ENCODE measurements at places on chromosomes 11 and 22. TPM values are rescaled to one million over a fixed set of nuclear protein-coding genes. Genes with fewer than 3 reads are reported as not detected.

TSSK2 gene
- not detected for total RNA-seq

DNA sequence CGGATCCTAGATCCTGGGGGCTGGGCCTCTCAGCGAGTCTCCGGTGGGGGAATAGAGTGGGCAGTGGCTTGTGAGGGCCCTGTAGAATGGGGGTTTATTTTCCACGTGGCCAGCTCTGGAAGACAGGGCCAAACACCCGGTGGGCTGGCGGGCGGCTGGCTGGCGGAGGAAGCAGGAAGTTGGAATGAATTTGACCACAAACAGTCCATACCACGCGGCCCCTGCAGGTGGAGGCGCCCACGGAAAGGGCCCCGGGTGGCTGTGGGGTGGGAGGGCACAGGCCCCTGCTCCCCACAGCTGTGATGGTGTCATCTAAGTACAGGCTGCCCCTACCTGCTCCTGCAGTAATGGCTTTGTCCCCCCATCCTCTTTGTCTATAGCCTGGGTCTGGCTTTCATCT lies 15.1 kb downstream of the MCAT start:
- H3K4me1 ChIP-seq, result peaks cover 62% of the 10 kb centered on the region
- H3K27me3 ChIP-seq, result no peaks in the 10 kb centered on the region
- peak; percentile 30 for DNase-seq
- H3K4me3 ChIP-seq, result peak overlapping the region; percentile 31

DNA sequence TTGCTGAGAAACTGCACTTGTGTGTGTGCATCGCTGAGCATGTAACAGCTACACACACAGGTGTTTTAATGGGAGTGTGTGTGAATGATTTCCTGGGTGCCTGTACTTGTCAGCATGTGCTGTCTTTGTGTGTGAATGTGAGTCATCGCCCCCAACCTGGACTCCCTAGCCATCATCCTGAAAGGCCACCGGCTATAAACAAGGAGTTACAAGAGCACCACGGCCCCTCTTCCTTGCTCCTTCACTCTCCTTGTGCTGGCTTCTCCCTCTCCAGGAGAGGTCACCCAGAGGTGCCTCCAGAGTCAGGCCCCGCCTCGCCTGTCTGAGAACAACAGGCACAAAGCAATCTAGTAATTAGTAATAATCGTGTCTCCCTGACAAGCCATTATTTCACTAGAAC lies 419.2 kb downstream of the BUD13 start:
- no peak overlapping the region for H3K4me3 ChIP-seq
- no peak for DNase-seq
- H3K27ac ChIP-seq, result no peak overlapping the region
- H3K36me3 ChIP-seq, result no peaks in the 10 kb centered on the region
- H3K27me3 ChIP-seq, result peaks cover 10% of the 10 kb centered on the region

GRCh38 chr11:17931595-17931994 lies 81.3 kb downstream of the SERGEF start:
- DNase-seq, result no peak
- no peaks in the 10 kb centered on the region for H3K27me3 ChIP-seq

SLC22A9 gene
- total RNA-seq, result not detected

- peaks cover 3% of the 10 kb centered on the region for H3K4me1 ChIP-seq
- peak overlapping the region; percentile 5 for H3K4me3 ChIP-seq
- no peaks in the 10 kb centered on the region for H3K27me3 ChIP-seq
- peak; percentile 47 for DNase-seq
- H3K36me3 ChIP-seq, result no peaks in the 10 kb centered on the region
- H3K27ac ChIP-seq, result no peak overlapping the region
These were observed 3.3 kb upstream of the RAG1 start for GRCh38 chr11:36564376-36565030.

DNA sequence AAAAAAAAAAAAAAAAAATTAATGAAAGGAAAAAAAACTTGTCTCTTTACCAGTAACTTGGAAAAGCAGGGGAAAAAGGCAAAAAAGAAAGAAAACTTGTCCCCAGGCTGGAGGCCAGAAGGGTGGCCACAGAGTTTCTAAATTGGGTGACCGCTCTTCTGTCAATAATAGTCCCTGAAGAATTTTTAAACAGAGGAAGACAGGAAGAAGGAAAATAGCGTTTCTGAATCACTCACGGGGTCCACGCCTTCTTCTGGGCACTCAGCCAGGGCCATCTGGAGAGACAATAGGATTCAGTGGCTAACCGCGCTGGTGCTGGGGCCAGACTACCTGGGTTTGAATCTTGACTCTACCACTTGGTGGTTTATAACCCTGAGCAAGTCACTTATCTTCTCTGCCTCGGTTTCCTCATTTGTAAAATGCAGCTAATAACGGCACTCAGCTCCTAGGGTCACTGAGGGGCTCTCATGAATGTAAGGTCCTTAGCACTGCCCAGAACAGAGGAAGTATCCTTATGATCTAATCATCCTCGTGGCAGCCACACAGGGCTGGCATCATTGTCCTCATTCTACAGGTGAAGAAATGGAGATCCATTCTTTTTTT lies 7.0 kb downstream of the C11orf86 start:
- no peaks in the 10 kb centered on the region for H3K36me3 ChIP-seq
- H3K4me1 ChIP-seq, result peaks cover 11% of the 10 kb centered on the region
- H3K27ac ChIP-seq, result no peak overlapping the region
- DNase-seq, result peak; percentile 89
- no peak overlapping the region for H3K4me3 ChIP-seq

GRCh38 chr11:75474878-75475766 lies 42.1 kb upstream of the KLHL35 start:
- no peaks in the 10 kb centered on the region for H3K27me3 ChIP-seq
- DNase-seq, result peak; percentile 46
- H3K4me3 ChIP-seq, result no peak overlapping the region
- H3K36me3 ChIP-seq, result no peaks in the 10 kb centered on the region

- H3K27ac ChIP-seq, result peak overlapping the region; percentile 41
- no peaks in the 10 kb centered on the region for H3K36me3 ChIP-seq
These were observed 119.2 kb downstream of the ME3 start for GRCh38 chr11:86553265-86553664.

DNA sequence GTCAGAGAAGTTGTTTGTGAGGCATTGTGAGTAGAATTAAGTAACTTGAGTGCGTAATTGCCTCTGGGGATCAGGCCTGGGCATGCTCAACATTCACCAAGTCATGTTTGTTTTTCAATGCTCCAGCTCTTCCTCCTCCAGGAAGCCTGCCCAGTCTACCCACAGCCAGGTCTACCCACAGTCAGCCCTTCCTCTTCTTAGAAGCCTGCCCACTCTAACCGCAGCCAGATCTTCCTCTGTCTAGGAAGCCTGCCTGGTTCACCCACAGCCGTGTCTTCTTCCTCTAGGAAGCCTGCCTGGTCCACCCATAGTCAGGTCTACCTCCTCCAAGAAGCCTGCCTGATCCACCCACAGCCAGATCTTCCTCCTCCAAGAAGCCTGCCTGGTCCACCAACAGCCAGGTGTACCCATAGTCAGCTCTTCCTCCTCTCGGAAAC lies 25.0 kb downstream of the LRP5 start:
- DNase-seq, result no peak
- H3K27me3 ChIP-seq, result no peaks in the 10 kb centered on the region
- no peak overlapping the region for H3K4me3 ChIP-seq
- H3K4me1 ChIP-seq, result peaks cover 53% of the 10 kb centered on the region

CD6 gene
- total RNA-seq, result 1.9 TPM

GRCh38 chr11:114215428-114215827 lies 80.8 kb upstream of the NNMT start:
- H3K27me3 ChIP-seq, result no peaks in the 10 kb centered on the region
- H3K4me3 ChIP-seq, result no peak overlapping the region
- no peak overlapping the region for H3K27ac ChIP-seq
- peaks cover 16% of the 10 kb centered on the region for H3K4me1 ChIP-seq

DNA sequence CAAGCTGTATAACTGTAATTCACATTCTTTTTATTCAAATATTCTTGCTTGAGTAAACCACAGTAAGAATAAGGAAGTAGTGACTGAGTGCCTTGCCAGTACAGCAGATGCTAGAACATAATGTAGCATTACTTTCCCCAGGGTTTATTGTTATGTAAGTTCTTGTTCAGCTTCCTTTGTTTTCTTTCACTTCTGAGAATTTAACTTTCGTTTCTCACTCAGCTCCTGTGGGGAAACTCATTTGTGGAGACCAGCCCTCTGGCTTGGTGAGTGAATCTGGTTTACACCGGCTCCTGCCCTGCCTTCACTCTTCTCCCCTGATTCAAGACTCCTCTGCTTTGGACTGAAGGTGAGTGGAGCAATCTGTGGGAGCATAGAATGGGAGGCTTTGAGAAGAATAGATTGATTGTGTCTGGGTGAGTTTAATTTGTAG lies at the start of gene TRIM22:
TRIM22 (plus strand) TSS at position 240 of the 433 bp plus-strand sequence. CDS start 6,443 bp downstream, outside the sequence.
- no peaks in the 10 kb centered on the region for H3K27me3 ChIP-seq
- H3K27ac ChIP-seq, result peak within 1 kb of the TSS; percentile 85
- peak; percentile 50 for DNase-seq
- no peaks in the 10 kb centered on the region for H3K36me3 ChIP-seq
- H3K4me3 ChIP-seq, result peak within 1 kb of the TSS; percentile 33

- H3K27me3 ChIP-seq, result no peaks in the 10 kb centered on the region
- H3K36me3 ChIP-seq, result no peaks in the 10 kb centered on the region
- no peak for DNase-seq
- H3K4me3 ChIP-seq, result no peak overlapping the region
- H3K4me1 ChIP-seq, result no peaks in the 10 kb centered on the region
These were observed 288.8 kb upstream of the C11orf87 start for GRCh38 chr11:109133159-109133558.

PSMD13 gene
- 23.2 TPM for total RNA-seq

WT1 gene
- 0.95 TPM for total RNA-seq

DNA sequence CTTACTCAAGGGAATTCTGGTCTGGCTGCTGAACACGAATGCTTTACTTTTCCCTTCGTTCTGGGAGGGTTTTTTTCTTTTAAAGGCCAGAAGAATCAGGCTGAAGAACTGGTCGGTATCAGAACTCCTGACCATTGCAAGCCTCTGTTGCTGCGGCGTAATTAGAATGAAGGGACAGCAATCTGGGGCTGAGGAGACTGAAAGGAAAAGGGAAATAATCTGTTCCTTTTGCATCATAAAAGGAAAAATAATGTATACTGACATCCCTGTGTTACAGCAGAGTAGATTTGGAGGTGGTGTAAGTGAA lies 670 bp downstream of the SC5D start:
- no peak for DNase-seq
- no peaks in the 10 kb centered on the region for H3K27me3 ChIP-seq
- no peaks in the 10 kb centered on the region for H3K36me3 ChIP-seq
- H3K27ac ChIP-seq, result peak overlapping the region; percentile 92

DCPS gene
- total RNA-seq, result 12.2 TPM

- no peak overlapping the region for H3K27ac ChIP-seq
- H3K36me3 ChIP-seq, result no peaks in the 10 kb centered on the region
- no peak overlapping the region for H3K4me3 ChIP-seq
- no peaks in the 10 kb centered on the region for H3K27me3 ChIP-seq
These were observed 2.4 kb downstream of the SLC5A12 start for GRCh38 chr11:26719289-26719973.

- H3K36me3 ChIP-seq, result no peaks in the 10 kb centered on the region
- H3K4me3 ChIP-seq, result no peak overlapping the region
- peaks cover 11% of the 10 kb centered on the region for H3K4me1 ChIP-seq
- H3K27me3 ChIP-seq, result no peaks in the 10 kb centered on the region
- DNase-seq, result peak; percentile 78
These were observed 12.4 kb upstream of the DSCAML1 start for GRCh38 chr11:117809236-117810055.

- no peak overlapping the region for H3K4me3 ChIP-seq
- no peaks in the 10 kb centered on the region for H3K36me3 ChIP-seq
- H3K27ac ChIP-seq, result no peak overlapping the region
- DNase-seq, result no peak
- peaks cover 19% of the 10 kb centered on the region for H3K4me1 ChIP-seq
- H3K27me3 ChIP-seq, result no peaks in the 10 kb centered on the region
These were observed 2.1 kb downstream of the MRPL40 start for GRCh38 chr22:19434401-19434800.

DNA sequence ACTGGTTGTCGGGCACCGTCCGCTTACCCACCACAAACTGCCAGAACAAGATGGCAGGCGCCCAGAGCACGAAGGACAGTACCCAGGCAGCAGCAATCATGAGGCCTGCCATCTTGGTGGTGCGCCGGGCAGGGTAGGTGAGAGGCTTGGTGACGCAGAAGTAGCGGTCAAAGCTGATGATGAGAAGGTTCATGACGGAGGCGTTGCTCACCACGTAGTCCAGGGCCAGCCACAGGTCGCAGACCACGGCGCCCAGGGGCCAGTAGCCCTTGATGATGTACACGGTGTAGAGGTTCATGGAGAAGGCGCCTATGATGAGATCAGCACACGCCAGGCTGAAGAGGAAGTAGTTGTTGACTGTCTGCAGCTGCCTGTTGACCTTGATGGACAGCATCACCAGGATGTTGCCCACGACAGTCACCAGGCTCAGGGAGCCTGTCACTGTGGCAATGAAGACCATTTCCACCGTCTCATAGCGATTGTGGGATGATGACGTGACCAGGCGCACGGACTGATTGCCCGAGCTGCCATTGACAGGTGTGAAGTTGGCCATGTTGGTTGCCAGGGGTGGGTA lies 4.6 kb downstream of the MDK start:
- H3K4me3 ChIP-seq, result no peak overlapping the region
- peaks cover 43% of the 10 kb centered on the region for H3K4me1 ChIP-seq
- no peak overlapping the region for H3K27ac ChIP-seq
- no peak for DNase-seq

- no peak for DNase-seq
- no peak overlapping the region for H3K27ac ChIP-seq
- no peaks in the 10 kb centered on the region for H3K4me1 ChIP-seq
- H3K4me3 ChIP-seq, result no peak overlapping the region
These were observed 1049.5 kb downstream of the TBC1D22A start for GRCh38 chr22:47811971-47812370.

GNAZ gene
- 2.7 TPM for total RNA-seq

- H3K4me3 ChIP-seq, result no peak overlapping the region
- H3K27ac ChIP-seq, result peak overlapping the region; percentile 54
- no peaks in the 10 kb centered on the region for H3K27me3 ChIP-seq
- DNase-seq, result peak; percentile 67
- no peaks in the 10 kb centered on the region for H3K36me3 ChIP-seq
These were observed 12.7 kb downstream of the TOM1 start for GRCh38 chr22:35312198-35313059.

DNA sequence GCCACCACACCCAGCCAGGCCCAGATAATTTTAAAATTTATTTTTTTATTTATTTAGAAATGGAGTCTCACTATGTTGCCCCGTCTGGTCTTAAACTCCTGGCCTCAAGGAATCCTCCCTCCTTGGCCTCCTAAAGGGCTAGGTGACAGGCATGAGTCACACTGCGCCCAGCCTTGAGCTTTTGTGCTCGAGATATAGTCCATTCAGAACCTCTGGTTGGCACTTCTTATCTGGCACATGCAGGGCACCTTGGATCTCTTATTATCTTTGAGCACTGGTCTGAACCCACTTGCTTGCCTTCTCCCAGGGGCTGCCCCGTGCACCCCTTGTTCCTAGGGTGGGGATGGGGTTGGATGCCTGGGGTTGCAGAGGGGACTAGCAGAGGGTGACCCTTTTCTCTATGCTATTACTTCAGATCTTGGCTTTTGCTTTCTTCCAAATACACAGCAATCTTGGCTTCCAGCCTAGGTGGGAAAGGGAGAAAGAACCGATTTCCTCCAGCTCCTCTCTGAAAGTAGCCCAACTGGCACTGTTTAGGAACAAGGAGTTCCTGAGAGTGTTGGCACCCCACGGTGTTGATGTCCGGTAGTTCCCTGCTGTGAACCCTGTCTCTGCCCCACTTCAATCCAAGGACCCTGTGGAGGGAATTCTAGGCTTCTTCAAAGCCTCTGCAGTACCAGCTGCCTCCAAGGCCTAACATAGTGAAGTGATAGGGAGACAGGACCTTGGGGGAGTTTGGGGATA lies 1.3 kb upstream of the SLC3A2 start:
- peaks cover 44% of the 10 kb centered on the region for H3K4me1 ChIP-seq
- no peaks in the 10 kb centered on the region for H3K36me3 ChIP-seq
- no peaks in the 10 kb centered on the region for H3K27me3 ChIP-seq
- H3K27ac ChIP-seq, result peak overlapping the region; percentile 96

GRCh38 chr11:103637295-103637694 lies 399.1 kb upstream of the DDI1 start:
- H3K36me3 ChIP-seq, result no peaks in the 10 kb centered on the region
- no peak for DNase-seq
- no peaks in the 10 kb centered on the region for H3K27me3 ChIP-seq
- no peaks in the 10 kb centered on the region for H3K4me1 ChIP-seq
- H3K27ac ChIP-seq, result no peak overlapping the region

HOATZ gene
- not detected for total RNA-seq
